ENCODE measurements at places on chromosomes 3 and 15.

GRCh38 chr3:68060191-68060590 lies 405.8 kb upstream of the SUCLG2 start:
- no peak for DNase-seq
- no peak overlapping the region for H3K27ac ChIP-seq
- no peaks in the 10 kb centered on the region for H3K27me3 ChIP-seq
- H3K4me1 ChIP-seq: peaks cover 12% of the 10 kb centered on the region

DNA sequence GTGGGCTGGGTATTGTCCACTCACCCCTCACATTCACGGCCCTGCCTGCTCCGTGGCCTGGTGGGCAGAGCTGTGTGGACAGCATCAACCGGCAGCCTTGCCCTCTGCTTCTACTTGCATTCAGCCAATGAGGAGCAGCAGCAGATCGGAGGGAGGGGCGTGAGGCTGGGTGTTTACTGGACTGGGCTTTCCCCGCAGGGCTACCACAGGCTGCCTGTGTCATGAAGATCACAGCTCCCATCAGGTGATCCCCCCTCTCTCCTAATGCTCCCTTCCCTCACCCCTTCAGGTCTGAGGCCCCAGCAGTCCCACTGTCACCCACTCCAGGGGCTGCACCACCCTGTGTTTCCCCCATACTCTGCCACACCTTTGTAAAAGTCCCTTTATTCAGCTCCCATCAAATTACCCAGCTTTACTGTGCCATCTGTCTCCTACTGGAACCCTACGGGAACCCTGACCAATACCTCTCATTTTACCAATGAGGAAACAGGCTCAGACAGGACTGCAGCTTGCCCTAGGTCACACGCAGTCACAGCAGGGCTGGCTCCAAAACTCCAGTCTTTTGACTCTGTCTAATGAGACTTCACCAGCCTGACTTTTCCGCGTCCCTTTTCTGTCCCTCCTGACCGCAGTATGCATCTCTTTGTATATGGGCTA lies 81.1 kb downstream of the MEGF11 start:
- no peaks in the 10 kb centered on the region for H3K4me1 ChIP-seq
- no peak for DNase-seq
- peaks cover 18% of the 10 kb centered on the region for H3K27me3 ChIP-seq
- H3K36me3 ChIP-seq: no peaks in the 10 kb centered on the region
- no peak overlapping the region for H3K27ac ChIP-seq

DNA sequence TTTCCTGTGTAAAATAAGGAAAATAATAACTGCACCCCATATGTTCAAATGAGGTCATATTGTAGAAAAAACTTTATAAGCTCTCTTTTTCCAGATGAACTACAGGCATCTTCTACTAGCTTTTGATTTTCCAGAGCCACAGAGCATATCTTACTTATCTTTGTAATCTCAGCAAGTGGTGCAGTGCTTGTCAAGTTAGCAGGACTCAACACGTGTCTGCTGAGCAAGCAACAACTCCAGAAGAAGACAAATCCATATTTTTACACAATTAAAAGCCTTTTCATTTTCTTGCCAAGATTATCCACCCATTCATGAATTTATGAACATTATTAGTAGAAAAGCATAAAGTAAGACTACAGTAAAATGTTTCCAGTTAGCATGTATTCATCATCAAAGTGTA lies 14.4 kb upstream of the TSC22D2 start:
- no peak overlapping the region for H3K4me3 ChIP-seq
- H3K4me1 ChIP-seq: peaks cover 2% of the 10 kb centered on the region
- H3K27ac ChIP-seq: no peak overlapping the region
- peaks cover 20% of the 10 kb centered on the region for H3K27me3 ChIP-seq
- DNase-seq: no peak

- no peak for DNase-seq
- no peak overlapping the region for H3K27ac ChIP-seq
- no peaks in the 10 kb centered on the region for H3K36me3 ChIP-seq
- no peaks in the 10 kb centered on the region for H3K4me1 ChIP-seq
- peaks cover 18% of the 10 kb centered on the region for H3K27me3 ChIP-seq
- no peak overlapping the region for H3K4me3 ChIP-seq
These were observed 56.8 kb downstream of the MYH15 start for GRCh38 chr3:108453565-108453964.

DNA sequence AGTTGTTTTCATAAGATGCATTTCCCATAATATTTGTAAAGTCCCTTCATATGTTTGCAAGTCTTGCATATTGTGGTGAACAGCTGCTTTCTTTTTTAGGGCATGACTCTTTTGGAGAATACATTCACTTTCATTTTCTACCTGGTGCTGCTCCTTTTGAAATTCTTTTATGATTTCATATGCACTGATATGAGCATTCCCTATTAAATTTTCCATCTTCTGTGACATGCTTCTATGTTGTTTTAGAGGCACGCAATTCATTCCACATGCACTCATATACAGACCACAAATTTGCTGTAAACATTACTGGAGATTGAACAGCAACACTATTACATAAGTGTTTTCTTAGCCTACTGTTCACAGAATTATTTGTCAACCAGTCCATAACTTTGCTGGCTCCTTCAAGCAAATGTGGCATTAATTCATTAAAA lies 92.8 kb upstream of the TNFSF10 start:
- H3K27ac ChIP-seq: peak overlapping the region; percentile 80
- H3K4me3 ChIP-seq: peak overlapping the region; percentile 69
- peaks cover 13% of the 10 kb centered on the region for H3K4me1 ChIP-seq
- H3K36me3 ChIP-seq: peaks cover 3% of the 10 kb centered on the region
- H3K27me3 ChIP-seq: no peaks in the 10 kb centered on the region
- DNase-seq: no peak

- no peak for DNase-seq
- peak overlapping the region; percentile 79 for H3K27ac ChIP-seq
- no peaks in the 10 kb centered on the region for H3K36me3 ChIP-seq
- H3K27me3 ChIP-seq: peaks cover 50% of the 10 kb centered on the region
- peaks cover 15% of the 10 kb centered on the region for H3K4me1 ChIP-seq
These were observed 976 bp downstream of the ABHD17C start for GRCh38 chr15:80695911-80696661.

DNA sequence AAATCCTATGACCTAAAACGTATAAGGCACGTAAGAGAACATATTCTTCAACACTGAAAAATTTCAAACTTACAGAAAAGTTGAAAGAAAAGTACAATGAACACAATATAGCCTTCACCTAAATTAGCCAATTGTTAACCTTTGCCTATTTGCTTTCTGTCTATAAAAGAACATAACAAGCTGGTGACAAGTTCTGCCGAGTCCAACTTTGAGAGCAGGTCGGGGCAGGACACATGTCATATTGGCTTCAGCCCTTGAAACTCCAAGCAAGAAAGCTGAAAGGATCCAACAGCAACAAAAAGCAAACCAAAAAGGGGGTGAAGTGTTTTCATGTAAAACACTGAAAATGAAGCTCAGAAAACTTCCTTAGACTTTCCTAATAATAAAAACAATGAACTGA lies 59.1 kb downstream of the TBC1D2B start:
- H3K4me1 ChIP-seq: peaks cover 27% of the 10 kb centered on the region
- H3K4me3 ChIP-seq: no peak overlapping the region
- no peak for DNase-seq
- peak overlapping the region; percentile 84 for H3K27ac ChIP-seq

GRCh38 chr3:159059395-159059794 lies 257.5 kb downstream of the MFSD1 start:
- no peak overlapping the region for H3K27ac ChIP-seq
- H3K4me3 ChIP-seq: no peak overlapping the region
- H3K27me3 ChIP-seq: no peaks in the 10 kb centered on the region
- no peaks in the 10 kb centered on the region for H3K4me1 ChIP-seq

- peaks cover 16% of the 10 kb centered on the region for H3K27me3 ChIP-seq
- H3K36me3 ChIP-seq: no peaks in the 10 kb centered on the region
- H3K27ac ChIP-seq: no peak overlapping the region
- H3K4me3 ChIP-seq: no peak overlapping the region
- DNase-seq: no peak
These were observed 245.0 kb downstream of the KLF13 start for GRCh38 chr15:31571676-31572075.

GRCh38 chr15:89799918-89800498 lies 14.6 kb downstream of the ANPEP start:
- no peaks in the 10 kb centered on the region for H3K36me3 ChIP-seq
- no peaks in the 10 kb centered on the region for H3K4me1 ChIP-seq
- no peak overlapping the region for H3K27ac ChIP-seq

All from T-helper 2 cell treated with Interferon-gamma antibody and Interleukin-4, amounts not matched to agents 5 μg/mL and 100 μg/mL, for 36 hours (primary cell).